ENCODE measurements at places on chromosomes 4 and X. TPM values are rescaled to one million over a fixed set of nuclear protein-coding genes. Genes with fewer than 3 reads are reported as not detected.

The SLC34A2 gene
- total RNA-seq: 0.24 TPM

DNA sequence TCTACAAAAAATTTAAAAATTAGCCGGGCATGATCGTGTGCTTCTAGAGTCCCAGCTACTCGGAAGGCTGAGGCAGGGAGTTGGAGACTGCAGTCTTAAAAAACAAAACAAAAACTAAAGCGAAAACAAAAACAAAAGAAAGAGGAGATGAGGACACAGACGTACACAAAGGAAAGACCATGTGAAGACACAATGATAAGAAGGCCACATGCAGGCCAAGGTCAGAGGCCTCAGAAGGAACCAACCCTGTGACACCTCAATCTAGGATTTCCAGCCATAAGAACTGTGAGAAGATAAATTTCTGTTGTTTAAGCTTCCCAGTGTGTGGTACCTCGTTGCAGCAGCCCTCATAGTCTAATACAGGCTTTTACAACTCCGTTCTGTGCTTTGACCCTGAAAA, 177.0 kb upstream of the ATP6AP2 start:
- DNase-seq: no peak

- no peak for DNase-seq
These were observed 106.0 kb downstream of the LRBA start for GRCh38 chr4:150909116-150909515.

DNA sequence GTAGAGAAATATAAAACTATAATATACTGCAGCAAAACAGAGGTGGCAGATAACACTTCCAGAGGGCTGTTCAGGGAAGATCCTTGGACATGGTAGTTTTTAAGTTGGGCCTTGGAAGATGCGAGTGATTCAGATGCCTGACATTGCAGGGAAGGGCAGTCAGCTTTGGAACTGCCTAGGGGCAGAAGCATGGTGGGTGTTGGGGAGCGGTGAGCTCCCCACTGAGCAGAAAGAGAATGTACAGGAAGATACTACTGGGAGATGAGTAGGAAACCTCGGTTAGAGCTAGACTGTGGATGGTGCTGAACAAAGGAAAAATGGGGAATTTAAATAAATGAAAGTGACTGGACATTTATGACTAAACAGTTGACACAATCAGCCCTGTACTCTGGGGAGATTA, 24.9 kb upstream of the SEC24B start:
- DNase-seq: peak; percentile 53

GRCh38 chrX:2596555-2597255, 94.4 kb upstream of the CD99 start:
- DNase-seq: no peak

The IL2RG gene
- 3.0 TPM for total RNA-seq

- DNase-seq: no peak
These were observed 1.1 kb downstream of the RNF212 start for GRCh38 chr4:1112174-1112820.

The USP27X gene
- total RNA-seq: 6.4 TPM

All from A673 (cell line).